T follicular helper cell (primary cell): ENCODE measurements at places on chromosomes 4 and X.

- no peak for DNase-seq
Observed at GRCh38 chrX:130726661-130727060, 176.3 kb downstream of the ENOX2 start.

DNA sequence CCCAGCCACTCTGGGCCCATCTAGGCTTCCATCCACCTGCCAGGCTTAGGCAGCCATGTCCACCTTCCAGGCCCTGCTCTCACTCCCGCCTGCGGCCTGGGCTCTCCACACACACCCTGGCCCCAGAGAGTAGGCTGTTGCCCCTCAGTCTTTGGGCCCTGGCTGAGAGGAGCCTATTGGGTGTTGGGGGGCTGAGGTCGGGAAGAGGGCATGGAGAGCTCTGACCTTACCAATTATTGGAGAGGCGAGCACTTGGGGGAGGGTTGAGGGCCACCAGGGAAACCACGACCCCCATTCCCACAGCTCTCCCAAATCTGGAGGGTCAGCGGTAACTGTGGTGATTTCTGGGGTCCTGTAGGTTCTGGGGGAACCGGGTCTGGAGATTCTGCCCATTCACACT, 38.2 kb downstream of the HTRA3 start:
- DNase-seq, result no peak

- no peak for DNase-seq
Observed at GRCh38 chr4:184280591-184281071, 63.0 kb upstream of the ENPP6 start.

DNA sequence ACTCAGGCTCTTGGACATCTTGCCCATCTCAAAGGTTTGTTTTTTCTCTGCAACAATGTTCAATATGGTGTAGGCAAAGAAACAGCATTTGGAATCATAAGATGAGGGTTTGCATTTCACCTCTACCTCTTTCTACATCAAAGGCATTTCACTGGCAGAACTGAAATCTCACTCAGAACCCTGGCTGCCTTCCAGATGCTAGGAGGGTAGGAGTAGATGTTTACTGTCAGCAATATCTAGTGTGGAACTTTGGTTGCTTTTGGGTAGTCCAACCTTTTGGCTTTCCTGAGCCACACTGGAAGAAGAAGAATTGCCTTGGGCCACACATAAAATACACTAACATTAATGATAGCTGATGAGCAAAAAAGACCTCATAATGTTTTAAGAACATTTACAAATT, 297.0 kb upstream of the KLF3 start:
- no peak for DNase-seq
